ENCODE measurements at places on chromosomes 1 and 21. TPM values are rescaled to one million over a fixed set of nuclear protein-coding genes. Genes with fewer than 3 reads are reported as not detected.

GRCh38 chr1:116910379-116911187 is 867 bp downstream of the PTGFRN start:
- DNase-seq = peak; percentile 20

GRCh38 chr1:109807822-109808680 is 44.3 kb upstream of the EPS8L3 start:
- DNase-seq = no peak

DNA sequence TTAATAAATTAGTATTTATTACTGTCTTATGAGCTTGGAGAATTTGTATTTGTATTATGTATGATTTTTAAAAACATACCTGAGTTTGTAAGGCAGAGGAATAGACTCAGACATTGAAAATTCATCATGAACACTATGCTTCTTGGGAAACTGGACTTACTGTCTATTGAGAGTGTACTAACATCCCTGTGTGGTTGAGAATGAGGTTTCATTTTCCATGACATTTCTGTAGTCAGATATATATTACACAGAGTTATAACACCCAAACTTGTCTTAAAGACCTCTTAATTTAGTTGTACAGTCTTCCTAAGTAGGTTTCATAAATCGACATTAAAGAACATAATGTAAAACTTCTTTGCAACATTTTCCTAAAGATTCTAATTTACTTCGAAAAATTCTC is 30.0 kb downstream of the PPP2R5A start:
- DNase-seq = no peak

DNA sequence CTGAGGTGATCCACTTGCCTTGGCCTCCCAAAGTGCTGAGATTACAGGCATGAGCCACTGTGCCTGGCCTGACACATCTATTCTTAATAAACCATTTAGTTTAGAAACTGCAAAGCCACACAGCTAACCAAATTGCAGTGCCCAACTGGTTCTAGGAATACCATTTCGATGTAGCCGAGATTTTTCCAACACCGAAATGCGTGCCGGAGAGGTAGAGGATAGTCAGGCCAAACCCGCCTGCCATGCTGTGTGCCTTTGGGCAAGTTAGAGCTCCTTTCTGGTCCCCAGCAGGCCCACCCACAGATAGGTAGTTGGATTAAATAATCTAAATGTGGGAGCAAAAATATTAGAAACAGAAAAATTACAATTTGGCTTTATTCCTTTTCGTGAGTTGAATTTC is 254.4 kb downstream of the FOXD2 start:
- DNase-seq = no peak

- no peak for DNase-seq
These were observed 104.7 kb downstream of the CASZ1 start for GRCh38 chr1:10691740-10692125.

DNA sequence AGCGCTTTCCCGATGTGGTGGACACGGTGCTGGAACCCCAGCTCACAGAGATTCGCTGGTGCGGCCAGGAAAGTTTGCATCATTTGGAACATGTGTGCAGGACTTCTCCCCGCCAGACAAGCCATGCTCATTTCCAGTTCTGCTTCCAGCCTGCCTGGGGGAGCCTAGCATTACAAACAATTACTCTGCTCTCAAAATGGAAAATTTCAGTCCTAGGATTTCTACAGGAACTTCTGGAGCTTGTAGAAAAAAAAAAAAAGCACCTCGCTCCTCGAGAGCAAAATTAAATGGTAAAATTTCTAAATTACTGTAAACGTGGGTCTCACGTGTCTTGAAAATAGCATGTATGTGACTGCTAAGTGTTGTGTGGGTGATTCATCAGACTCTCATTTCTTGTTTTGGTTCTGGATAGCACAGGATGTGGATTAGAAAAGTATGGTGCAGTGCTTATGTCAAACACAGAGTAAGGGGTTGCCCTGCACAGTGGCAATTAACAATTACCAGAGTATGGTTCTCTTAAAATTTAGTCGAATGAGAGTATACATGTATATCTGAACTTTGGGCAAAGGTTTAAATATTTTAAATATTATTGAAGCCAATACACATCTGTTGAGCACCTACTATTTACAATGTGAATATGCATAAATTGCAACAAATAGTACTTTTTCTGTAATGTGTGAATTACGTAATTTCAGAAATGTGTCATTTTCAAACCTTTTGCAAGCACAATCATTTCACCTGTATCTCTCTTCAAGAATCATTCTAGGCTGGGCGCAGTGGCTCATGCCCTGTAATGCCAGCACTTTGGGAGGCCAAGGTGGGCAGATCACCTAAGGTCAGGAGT is 61.8 kb upstream of the PTGFRN start:
- no peak for DNase-seq

- no peak for DNase-seq
These were observed 347.7 kb downstream of the NPHP4 start for GRCh38 chr1:5644281-5645134.

- no peak for DNase-seq
These were observed 66.9 kb upstream of the MAP1LC3C start for GRCh38 chr1:242065813-242066212.

GRCh38 chr1:175863299-175864050 is 120.1 kb upstream of the TNR start:
- DNase-seq = no peak

- no peak for DNase-seq
These were observed 63.6 kb downstream of the GADD45A start for GRCh38 chr1:67748630-67749029.

DNA sequence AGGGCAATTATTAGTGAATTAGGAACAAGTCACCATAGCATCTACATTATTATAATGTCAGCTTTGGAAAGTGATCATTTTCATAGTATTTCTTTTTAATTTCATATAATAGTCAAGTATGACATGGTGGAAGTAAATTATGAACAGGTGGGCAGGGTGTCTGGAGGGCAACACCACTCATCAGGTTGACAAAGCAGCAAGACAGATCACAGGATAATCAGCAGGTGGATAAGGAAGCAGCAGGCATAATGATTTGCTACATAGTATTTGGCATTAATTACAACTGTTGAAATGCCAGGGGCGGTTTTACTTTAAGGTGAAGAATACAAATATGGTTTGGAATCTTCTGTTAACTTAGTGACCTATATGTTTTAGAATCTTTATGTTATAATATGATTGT is 1342.2 kb downstream of the PLA2G4A start:
- DNase-seq = no peak

- DNase-seq = no peak
These were observed 57.1 kb upstream of the ADARB1 start for GRCh38 chr21:45017039-45017960.

- DNase-seq = no peak
These were observed 44.1 kb upstream of the WLS start for GRCh38 chr1:68276448-68276847.

- DNase-seq = no peak
These were observed 305.7 kb upstream of the NRIP1 start for GRCh38 chr21:15370462-15370975.

GRCh38 chr1:30759718-30760281 is 2.2 kb upstream of the LAPTM5 start:
- peak; percentile 74 for DNase-seq

DNA sequence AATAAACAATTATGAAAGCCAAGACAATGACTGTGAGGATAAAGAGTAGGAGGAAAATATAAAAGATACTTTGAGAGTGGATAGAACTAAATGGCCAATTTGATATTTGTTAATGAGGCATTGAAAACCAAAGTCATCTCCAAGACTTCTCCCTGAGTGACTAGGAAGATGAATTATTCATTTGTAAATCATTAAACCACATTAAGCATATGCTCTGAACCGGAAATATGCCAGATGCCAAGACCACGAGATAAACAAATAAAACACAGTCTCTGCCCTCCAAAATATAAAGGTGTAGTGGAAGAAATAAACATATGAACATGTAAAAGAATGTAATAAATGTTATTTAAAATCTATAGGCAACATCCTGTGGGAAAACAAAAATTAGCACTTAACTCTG is 78.8 kb downstream of the MRPL39 start:
- no peak for DNase-seq

DNA sequence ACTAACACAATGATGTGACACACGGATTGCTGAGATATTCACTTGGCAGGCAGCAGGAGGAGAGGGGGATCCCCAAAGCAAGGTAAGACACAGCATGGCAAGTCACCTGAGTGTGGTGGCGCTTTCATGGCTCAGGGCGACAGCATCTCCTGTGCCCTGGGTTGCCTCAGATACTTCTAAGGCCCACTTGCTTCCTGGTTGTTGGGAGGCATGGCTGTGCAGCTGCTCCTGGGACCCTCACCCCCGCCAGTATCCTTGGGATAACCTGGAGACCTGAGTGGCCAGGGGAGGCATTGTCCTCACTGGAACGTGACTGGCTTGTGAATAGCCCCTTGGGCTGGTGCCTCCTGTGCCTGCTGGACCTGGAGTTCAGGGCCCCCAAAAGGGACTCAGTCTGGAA is 69.8 kb downstream of the STUM start:
- no peak for DNase-seq

DNA sequence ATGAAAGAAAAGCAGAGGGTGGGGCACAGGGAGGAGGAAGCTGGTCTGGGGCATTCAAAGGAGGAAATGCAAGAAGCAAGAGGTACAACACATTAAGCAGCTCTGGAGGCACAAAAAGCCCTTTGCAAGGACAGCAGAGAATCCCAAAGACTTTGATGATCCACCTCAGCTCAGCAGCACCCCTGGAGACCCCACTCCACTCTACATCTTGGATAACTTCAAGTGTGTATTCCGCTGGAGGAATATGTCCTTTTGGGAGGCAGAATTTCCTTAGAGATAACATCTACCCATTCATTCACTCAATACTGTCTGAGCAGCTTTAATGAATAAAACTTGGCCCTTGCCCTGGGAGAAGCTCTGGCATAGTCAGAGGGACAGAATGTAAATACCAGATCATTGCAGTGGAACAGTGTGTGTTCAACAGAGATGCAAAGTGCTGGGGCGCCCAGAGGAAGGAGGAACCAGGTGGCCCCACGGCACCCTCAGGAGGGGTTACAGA is 599.7 kb downstream of the KIF26B start:
- DNase-seq = no peak

DNA sequence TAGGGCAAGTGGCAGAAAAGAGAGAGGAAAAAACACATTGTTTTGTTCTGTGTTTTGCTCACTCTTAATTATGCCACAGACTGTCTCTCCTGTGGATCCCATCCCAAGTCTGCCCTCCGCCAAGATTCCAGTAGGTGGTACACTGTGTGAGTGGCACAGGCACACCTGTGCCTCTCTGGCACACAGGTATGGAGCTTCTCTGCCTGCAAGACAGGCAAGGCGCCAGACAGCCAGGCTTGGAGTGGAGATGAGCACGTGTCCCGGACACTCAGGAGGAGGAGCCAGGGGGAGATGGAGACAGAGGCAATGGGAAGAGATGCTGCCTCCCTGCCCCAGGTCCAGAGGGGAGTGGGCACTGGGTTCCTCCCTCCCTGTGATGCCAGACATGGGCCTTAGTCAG is 6.5 kb upstream of the GRIK3 start:
- DNase-seq = no peak

DNA sequence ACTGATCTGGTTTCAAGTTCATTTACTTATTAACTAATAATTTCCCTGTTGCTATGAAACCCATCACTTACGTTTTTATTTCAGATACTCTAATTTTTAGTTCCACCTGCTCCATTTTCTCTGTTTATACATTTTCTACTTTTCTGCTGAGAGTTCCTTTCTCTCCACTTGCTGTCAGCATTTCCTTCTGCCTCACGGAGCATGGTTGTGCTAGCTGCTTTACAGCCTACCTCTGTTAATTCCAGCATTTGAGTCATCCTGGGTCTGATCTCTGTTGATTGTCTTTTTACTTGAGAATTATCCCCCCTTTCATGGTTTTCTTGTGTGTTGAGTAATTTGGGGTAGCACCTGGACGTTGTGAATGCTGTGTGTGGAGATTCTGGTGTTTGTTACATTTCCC is 373.2 kb upstream of the C1orf174 start:
- no peak for DNase-seq

- DNase-seq = no peak
These were observed 18.3 kb downstream of the NFYC start for GRCh38 chr1:40709802-40710278.

DNA sequence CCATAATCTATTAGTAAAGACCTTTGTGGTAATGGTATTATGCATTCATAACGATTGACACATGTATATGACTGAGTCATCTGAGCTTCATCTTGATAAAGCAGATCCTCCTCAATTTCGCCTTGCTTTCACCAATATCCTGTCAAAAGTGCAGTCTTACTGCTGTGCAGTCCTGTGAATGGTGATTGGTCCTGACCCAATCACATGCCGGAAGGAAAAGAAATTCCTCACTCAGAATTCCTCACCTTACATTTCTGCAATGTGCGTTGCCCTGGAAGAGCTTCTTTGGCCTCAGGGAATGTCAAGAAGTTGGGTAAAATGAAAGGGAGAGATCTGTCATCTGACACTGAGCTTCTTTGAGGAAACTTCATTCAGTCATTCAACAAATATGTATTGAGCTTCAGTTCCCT is 121.0 kb upstream of the TSPAN2 start:
- DNase-seq = no peak

GRCh38 chr1:207789792-207790787 is 38.2 kb downstream of the CD46 start:
- DNase-seq = no peak

GRCh38 chr1:106921186-106921585 is 135.3 kb upstream of the PRMT6 start:
- DNase-seq = no peak

The LIN28A gene
- not detected for total RNA-seq

The SDHB gene
- 60.6 TPM for total RNA-seq

The CBR3 gene
- total RNA-seq = 5.3 TPM

The RASAL2 gene
- not detected for total RNA-seq

The VHLL gene
- not detected for total RNA-seq

The LGALS8 gene
- total RNA-seq = 113 TPM

The ELAPOR1 gene
- total RNA-seq = 7.0 TPM

The CRP gene
- not detected for total RNA-seq

Measured in naive thymus-derived CD8-positive, alpha-beta T cell (primary cell).